ENCODE measurements at places on chromosomes 12 and 14.

DNA sequence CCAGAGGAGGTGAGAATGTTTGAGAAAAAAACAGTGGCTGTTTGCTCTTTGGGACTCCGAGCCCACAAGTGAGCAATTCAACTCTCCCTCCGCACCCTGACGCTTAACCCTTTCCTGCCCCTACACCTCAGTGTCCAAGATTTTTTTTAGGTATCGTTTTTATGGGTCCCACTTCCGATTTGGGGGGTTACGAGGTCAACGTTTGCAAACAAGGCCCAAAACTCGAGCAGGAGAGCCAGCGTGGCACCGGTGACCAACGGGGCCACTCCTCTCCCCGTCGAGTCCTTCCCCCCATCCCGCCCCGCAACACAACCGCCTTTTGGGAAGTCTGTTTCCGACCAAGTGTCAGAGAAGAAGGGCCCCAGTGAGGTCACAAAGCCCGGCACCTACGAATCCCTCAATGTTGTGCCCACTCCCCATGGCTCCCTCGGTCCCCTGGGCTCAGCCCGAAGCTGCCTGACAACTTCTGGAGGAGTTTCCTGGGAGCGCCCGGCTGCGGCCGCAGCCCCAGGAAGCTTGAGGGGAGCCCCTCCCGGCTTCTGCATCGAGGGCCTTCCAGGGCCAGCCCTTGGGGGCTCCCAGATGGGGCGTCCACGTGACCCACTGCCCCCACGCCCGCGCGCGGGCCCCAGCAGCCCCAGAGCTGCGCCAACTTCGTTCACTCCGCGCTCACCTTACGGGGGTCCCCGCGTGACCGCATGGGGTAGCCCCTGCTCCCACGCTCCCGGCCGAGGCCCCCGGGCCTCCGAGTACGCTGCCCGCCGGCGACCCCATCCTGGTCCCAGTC lies 1.2 kb downstream of the CDK2AP1 start:
- no peak for DNase-seq

DNA sequence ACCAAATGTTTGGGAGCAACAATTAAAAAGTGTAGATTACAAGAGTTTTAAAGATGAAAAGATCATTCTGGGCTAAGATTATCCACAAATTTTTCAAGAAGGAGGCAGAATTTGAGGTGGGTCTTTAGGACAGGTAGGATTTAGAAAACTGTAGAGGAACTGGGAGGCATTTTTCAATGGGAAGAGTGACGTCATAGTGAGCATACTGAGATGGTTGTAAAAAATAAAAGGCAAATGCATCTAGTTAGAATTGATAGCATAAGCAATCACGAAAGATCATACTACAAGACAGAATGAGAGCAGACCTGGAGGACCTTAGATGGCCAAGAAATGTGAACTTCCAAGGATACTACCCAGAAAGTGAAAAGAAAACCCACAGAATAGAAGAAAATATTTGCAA lies 131.6 kb upstream of the G2E3 start:
- DNase-seq = no peak

- peak; percentile 91 for DNase-seq
These were observed 6.4 kb downstream of the SLC48A1 start for GRCh38 chr12:47779301-47779942.

GRCh38 chr14:62662811-62663455 lies 382.3 kb downstream of the KCNH5 start:
- no peak for DNase-seq

- DNase-seq = no peak
These were observed 47.8 kb upstream of the CEP83 start for GRCh38 chr12:94507455-94507854.

- no peak for DNase-seq
These were observed 7.0 kb downstream of the NKX2-1 start for GRCh38 chr14:36513012-36513420.

GRCh38 chr12:93403988-93404803 lies 26.5 kb downstream of the NUDT4 start:
- no peak for DNase-seq

DNA sequence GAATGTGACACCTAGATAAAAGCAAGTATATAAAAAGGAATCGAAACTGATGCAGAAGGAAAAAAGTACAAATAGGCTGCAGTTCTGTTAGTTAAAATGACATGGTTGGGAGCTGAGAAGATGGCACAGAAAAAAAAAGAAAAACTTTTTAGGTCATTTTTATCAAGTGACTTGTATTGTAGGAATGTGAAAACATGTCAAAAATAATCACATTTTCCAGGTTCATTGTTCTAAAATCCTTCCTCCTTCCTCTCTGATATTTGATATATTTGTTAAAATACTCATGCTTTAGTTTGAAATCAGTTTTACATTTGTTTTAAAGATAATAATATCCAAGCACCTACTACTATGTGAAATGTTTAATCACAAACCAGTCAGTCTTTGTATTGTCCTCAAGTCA lies 507.9 kb downstream of the PRKD1 start:
- DNase-seq = no peak

- no peak for DNase-seq
These were observed 14.9 kb upstream of the FIGNL2 start for GRCh38 chr12:51863363-51863932.

DNA sequence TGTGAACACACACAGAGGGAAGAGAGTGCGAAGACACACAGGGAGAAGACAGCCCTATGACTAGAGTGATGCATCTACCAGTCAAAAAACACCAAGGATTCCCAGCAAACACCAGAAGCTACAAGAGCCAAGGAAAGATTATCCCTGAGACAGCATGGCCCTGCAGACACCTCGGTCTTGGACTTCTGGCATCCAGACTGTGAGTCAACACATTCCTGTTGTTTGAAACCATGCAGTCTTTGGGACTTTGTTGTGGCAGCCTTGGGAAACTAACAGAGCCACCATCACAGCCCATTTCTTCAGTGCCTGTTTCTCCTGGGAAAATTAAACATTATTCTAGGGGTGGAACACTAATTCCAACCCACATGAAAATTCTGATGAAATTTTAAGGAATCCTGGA lies 220.6 kb downstream of the GXYLT1 start:
- DNase-seq = no peak

GRCh38 chr12:65660836-65661235 lies 163.4 kb upstream of the HMGA2 start:
- no peak for DNase-seq

GRCh38 chr12:15770021-15770420 lies 19.2 kb downstream of the EPS8 start:
- no peak for DNase-seq

DNA sequence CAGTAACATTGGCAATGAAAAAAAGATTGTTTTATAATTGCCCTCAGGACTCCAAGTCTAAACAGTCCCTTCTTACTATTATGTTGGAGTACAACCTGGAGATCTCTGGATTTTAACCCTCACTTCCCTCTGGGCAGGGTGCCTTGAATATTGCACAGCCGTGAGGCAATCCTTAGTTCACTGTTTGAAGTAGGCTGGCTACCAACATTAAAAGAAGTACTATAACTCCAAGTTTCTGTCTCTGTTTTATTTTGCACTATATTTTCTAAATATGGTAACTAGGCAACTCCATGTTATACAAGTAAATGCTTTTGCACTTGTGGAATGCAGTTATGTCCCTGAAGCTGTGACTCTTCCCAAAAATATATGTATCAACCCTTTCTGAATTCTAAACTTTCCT lies 490.7 kb downstream of the EGLN3 start:
- DNase-seq = no peak

DNA sequence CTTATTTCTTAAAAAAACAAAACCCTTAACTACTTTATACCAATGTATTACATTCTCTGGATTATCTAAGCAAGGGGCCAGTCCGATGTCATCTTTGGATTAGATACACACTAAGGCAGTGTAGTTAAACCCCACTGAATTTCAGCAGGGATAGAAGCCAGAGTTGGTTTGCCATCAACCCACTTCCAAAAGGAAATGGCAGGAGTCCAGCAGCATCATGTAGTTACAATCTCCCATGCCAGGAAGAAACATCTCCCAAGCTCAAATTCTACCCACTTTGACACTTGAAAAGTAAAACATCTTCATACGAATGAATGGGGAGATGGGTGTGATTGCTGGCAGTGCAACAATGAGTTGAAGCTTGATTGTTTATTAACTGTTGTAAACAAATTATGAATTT lies 203.5 kb upstream of the PLXNC1 start:
- no peak for DNase-seq

GRCh38 chr12:130960058-130960457 lies 6.4 kb downstream of the ADGRD1 start:
- no peak for DNase-seq

DNA sequence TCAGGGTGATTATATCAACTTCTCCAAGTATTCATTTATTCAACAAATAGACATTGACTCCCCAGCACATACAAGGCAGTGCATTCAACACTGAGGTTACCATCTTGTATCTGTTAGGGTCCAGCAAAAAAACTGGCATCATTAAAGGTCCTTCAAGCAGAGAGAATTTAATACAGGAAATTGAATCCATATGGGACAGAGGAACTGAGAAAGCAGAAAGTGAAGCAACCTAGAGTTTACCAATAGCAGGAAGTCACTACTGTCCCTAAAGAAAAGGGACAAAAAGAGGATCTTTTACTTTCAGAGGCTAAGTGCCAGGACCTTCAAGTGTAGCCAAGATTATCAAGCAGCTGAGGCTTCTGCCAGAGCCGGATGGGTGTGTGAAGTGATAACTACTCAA lies 237.8 kb upstream of the TBX3 start:
- no peak for DNase-seq

- DNase-seq = peak; percentile 11
These were observed 63.3 kb upstream of the HSPB8 start for GRCh38 chr12:119115296-119115905.

DNA sequence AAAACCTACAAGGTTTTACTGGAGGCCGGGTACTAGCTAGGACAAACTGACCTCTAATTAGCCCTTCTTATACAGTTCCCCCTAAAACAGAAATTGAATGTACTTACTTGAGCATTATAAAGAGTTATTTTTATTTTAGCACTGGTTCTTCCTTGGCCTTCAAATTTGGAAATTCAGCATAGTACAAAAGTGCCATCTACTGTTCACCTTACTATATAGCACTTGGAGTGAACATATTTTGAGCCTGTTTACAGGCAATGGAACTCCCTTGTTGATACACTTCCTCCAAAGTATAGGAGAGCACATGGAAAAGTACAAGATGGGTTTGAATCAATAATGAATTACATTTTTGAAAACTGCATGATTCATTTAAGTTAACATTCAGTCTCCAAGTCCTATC lies 3.9 kb upstream of the POC1B start:
- peak; percentile 69 for DNase-seq

DNA sequence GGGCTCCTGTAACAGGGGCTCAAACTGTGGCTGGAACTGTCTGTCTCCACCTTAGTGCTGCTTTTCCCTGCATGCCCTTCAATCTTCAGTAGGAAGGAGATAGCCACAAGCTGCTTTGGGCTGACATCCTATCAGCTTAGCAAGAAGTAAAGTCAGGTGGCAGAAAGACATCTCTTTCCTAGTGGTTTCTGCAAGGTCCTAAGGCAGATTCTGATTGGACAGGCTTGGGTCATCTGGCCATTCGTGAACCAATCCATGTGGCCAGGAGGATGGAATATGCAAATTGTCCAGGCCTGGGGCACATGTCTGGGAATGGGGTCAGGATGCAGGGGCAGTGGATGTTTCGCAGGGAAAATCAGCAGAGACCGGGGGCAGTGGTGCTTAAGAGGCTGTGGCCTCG lies 5.2 kb downstream of the RITA1 start:
- no peak for DNase-seq

GRCh38 chr12:56001487-56002100 lies 4.5 kb downstream of the SUOX start:
- no peak for DNase-seq

DNA sequence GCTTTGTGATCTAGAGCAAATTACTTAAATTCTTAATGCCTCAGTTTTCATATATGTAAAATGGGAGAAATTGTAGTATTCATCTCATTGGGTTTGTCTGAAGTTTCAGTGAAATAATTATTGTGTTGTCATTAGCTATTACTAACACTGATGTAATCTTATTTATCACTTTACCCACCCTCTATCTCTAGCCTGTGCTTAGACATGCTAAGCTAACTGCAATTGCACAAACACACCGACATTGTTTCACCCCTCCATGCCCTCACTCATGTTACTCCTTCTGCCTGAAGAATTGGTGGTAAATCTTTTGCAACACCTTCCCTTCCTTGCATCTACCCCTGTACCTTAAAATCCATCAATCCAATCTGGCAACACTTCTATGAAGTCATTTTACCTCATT lies 241.6 kb downstream of the BCAT1 start:
- no peak for DNase-seq

GRCh38 chr14:63186453-63186852 lies 17.8 kb upstream of the RHOJ start:
- DNase-seq = no peak

DNA sequence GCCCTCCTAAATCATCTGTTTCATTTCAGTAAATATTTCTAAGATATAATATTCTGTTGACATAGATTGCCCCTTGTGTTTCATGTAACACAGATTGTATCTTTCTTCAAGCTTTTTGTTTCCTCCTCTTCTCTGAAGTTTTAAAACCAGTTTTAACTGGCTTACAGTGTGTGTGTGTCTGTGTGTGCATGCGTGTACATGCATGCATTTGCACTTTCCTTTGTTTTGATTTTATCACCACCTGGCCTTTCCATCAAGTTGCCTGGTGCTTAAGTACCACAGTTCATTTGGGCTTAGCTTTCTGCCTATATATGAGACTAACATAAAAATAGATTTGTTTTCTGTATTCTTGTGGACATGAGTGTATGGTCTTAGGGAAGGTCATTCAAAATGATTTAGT lies 31.9 kb downstream of the ETNK1 start:
- DNase-seq = no peak

DNA sequence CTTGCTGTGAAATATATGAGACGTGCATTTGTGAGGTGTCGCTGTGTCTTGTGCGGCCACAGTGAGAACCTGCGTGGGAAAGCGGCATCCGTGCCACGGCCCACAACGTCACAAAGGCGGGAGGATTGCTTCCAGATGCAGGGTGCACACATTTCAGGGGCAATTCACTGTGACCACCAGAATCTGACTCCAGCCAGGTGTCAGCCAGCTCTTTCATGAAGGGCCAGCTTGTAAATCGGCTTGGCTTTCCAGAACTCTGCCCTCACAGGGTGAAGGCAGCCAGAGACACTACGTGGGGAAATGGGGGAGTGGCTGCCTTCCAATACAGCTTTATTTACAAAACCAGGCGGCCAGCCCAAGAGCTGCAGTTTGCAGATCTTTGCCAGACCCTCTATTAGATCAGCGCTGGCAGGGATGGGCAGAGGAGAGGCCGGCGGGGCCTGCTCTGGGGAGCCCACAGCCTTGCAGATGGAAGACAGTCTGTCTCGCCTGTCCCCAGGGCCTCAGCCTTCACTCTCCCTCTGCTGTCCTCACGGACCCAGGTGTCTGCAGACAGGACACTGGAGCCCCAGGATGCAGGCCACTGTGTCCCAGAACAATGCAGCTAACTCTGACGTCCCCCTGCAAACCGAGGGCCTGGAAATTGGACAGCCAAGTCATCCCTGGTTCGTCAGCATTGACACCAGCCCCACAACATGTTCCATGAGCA lies 53.5 kb downstream of the ADGRD1 start:
- DNase-seq = no peak

Measured in CD4-positive, alpha-beta T cell (primary cell).